Activated naive CD4-positive, alpha-beta T cell (primary cell): ENCODE measurements at places on chromosomes 16 and 17.

DNA sequence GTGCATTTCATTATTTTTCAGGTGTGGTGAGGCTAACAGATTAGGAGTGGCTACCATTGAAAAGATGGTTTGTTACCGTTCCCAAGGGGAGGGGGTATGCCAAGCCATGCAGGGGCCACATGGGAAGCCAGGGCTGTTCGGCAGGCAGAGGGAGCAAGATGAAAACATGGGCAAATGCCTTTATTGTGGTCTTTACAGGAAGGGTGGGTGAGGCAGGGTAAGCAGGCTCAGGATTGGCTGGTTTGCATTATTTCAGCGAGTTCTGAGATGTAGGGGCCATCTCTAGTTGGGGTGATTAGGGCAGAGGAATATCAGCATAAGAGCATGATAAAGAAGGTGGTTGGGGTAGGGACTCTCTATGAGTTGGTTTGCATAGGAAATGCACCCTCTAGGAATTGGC lies 117.6 kb downstream of the CCT6B start:
- no peak for DNase-seq

DNA sequence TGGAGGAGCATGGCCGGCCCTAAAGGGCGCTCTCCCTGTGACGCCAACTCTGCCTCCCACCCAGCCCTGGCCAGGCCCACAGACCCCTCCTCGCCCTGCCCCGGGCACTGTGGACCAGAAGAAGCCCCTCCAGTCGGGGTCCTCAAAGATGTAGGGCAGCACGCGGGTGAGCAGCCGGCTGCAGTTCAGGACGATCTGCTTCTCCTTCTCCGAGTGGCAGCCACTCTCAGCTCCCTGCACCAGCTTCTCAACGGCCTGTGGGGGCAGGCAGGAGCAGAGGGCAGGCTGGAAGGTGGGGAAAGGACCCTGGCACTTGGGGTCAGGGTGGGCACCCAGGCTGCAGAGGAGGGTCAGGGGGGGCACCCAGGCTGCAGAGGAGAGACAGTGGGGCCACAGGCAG lies 8.9 kb downstream of the HID1 start:
- no peak for DNase-seq

GRCh38 chr17:4159761-4160160 lies 16.8 kb downstream of the CYB5D2 start:
- DNase-seq = no peak

GRCh38 chr17:51132964-51133319 lies 12.3 kb upstream of the SPAG9 start:
- no peak for DNase-seq

- peak; percentile 9 for DNase-seq
These were observed at the start of gene ZNF768 for GRCh38 chr16:30526137-30526822. Gene ZNF768, minus strand, starts transcription at chr16:30526566. Its CDS starts 153 bp downstream, at chr16:30526413.

DNA sequence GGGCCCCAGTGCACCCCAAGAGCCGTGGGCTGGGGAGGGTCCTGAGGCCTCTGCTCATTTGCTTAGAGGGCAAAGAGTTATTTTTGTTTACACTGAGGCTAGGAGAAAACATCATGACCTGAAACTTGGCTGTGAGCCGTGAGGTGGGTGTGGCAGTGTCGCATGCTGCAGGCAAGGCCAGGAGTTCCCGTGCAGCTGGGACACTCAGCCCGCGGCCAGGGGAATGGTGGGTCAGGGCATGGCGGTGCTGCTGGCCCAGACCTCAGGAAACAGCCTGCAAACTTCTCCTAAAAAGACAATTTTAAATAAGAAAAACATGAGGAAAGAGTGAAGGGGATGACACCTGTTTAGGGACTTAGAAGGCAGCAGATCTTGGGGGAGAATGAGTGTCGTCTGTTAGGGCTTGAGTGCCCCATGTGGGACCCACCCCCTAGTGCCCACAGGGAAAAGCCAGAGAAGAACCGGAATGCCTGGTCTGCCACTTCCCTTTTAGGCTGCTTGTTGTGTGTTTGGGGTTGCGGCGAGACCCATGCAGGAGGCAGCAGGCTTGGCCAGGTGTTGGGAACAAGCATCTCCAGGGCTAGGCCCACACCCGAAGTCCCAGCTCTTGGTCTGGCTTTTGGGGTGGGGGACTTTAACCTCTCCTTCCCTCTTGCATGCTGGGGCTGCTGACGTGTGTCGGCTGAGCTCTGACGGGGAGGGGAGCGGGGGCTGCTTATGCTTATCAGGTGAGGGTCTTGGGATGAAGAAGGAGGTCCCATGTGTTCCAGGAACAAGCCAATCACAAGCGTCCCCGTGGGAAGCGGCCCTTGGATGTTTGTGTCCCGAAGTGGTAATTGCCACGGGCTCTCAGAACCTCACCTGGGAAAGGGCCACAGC lies 80.9 kb upstream of the GNG13 start:
- no peak for DNase-seq

GRCh38 chr17:38982858-38983746 lies 15.9 kb upstream of the FBXO47 start:
- DNase-seq = no peak

DNA sequence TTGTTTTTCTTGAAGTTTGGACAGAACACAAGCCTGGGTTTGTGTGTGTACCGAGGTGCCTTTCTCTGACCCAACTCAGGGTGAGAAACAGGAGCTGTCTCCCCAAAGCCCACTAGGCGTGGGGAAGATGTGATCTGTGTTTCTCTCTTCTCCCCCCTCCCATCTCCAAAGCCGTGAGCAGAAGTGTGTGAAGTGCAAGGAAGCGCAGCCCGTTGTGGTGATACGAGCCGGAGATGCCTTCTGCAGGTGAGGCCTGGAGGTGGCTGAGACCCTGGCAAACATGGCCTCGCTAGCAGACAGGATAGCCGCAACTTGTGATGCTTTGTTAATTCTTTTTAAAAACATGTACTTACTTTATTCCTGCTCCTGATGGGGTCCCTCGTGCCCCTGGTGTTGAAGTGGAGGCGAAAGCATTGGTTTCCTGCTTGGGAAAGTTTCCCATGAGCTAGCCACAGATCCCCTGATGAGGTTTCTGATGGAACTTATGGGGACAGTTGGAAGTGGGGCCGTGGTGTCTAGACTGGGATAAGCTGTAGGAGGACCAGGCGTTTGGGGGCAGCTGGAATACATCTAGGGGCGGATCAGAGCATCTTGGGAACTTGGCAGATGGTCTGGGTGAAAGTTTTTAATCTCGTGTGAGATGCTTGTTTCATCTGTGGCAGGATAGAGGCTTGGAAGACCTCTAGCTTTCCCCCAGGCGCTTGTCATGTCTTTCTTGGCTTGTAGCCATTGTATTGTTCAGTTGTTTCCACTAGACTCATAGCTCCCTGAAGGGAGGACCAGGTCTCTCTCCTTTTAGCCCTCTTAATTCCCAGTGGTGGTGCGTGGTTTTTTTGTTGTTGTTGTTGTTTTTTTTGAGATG lies 893 bp downstream of the CTU2 start:
- no peak for DNase-seq

- no peak for DNase-seq
These were observed 2.4 kb downstream of the CACNB1 start for GRCh38 chr17:39194985-39195524.

DNA sequence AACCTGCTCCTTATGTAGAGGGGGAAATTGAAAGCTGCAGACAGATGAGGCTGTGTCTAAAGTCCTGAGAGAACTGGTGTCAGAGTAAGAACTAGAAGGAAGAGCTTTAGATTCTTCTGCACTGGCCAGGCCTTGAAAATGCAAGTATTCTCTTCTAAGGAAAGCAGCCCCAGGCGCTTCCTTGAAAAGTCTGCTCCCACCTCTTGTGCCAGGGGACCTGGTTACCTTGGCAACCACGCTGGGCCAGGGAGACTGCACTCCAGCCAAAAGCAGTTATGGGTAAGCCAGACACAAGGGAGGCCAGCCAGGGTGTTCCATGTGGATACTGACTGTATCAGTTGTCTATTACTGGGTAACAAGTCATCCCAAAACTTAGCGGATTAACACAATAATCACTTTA lies 228.6 kb upstream of the SDK2 start:
- DNase-seq = no peak

DNA sequence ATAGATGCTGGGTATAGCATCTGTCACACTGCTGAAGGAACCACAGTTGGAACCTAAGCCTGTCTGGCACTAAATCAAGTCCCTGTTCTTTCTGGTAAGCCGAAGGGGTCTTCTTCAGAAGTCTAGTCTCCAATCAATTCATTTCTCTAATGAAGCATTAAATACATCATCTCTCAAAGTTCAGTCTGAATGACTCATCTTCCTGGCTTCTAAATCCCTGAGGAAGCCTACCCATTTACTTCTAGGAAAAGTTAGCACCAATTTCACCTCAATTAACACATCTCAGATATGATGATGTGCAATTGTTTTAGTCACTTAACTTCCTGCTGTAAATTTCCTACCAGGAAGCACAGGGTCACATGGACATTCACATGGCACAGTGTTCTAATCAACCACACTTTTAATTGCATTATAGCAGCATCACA lies 49.9 kb downstream of the TEX14 start:
- no peak for DNase-seq

DNA sequence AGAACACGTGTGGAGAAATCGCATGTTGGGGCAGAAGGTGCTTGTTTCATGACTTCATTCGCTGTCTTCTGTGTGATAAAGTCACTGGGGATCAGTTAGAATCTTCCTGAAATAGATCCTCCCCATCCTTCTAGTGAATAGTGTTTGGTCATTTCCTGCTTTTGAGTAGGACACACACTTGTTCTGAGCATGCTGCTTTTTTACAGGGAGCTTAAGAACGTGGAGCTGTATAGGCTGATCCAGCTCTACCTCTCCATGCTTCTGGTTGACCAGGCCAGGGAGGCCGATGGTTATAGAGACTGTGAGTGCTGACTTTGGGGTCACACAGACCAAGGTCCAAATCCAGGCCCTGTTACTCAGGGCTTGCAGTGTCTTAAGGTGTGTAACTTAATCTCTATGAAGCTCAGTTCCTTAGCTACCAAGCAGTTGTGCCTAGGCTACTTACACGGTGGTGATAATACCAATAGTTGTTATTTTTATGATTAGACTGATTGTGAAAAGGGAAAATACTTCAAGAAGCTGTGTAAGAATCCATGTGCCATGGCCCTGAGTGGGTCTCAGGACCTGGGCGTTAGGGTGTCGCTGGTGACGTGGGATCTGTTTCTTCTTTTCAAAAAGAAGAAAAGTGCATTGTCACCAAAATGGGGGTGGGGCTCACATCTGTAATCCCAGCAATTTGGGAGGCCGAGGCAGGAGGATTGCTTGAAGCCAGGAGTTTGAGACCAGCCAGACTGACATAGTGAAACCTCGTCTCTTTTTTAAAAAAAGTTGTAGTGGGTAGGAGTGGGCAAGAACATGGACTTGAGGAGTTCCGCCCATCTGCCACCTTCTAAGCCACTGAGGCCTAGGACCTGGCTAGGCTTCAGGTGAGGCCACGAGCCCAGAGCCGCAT lies 64.1 kb upstream of the LGALS9 start:
- no peak for DNase-seq

GRCh38 chr17:13583996-13584700 lies 17.6 kb downstream of the HS3ST3A1 start:
- no peak for DNase-seq

- DNase-seq = no peak
These were observed 41.4 kb upstream of the BHLHA9 start for GRCh38 chr17:1228781-1229348.

- DNase-seq = no peak
These were observed 14.7 kb upstream of the RPTOR start for GRCh38 chr17:80529904-80530292.

- DNase-seq = no peak
These were observed 5.1 kb downstream of the CYB5D1 start for GRCh38 chr17:7862692-7863437.

DNA sequence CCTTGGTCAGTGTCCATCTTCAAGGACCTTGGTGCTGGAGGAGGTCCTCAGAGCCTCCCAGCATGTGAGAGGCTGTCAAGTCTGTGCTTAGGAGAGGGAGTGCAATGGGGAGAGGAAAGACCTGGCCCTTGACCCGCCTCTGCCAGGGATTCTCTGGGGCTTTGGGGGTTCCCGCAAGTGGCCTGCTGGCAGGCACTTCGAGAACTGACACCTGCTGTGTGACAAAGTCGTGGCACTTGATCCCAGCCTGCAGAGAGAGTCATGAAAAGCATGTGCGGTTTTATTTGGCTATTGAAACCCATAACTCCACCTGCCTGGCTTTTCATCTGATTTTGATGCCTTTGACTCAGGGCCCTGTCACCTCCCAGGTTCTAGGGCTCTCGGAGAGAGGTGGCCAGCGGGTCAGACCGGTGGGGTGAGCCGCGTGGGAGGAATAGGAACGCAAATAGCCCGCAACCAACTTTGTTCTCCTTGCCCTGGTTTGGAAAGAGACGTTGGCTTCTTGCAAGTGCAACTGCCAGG lies 42.8 kb upstream of the GSE1 start:
- DNase-seq = no peak

GRCh38 chr17:301681-302299 lies 50.8 kb downstream of the RPH3AL start:
- DNase-seq = no peak

DNA sequence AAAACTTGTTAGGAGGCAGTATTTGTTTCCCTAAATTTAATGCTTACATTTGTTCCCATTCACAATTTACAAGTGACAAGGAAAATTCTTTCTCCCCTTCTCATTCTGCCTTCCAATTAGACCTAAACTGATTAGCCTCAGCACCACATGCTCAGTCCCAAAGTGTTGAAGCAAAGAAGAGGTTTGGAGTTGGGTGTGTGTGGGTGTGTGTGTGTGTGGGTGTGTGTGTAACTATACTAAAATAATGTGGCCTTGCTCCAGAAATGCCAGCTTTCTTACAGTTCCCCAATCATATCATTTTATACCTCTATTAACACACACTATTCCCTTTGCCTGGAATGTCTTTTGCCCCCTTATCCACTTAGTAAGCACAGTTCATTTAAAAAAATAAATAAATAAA lies 6.9 kb upstream of the UTP6 start:
- DNase-seq = no peak

DNA sequence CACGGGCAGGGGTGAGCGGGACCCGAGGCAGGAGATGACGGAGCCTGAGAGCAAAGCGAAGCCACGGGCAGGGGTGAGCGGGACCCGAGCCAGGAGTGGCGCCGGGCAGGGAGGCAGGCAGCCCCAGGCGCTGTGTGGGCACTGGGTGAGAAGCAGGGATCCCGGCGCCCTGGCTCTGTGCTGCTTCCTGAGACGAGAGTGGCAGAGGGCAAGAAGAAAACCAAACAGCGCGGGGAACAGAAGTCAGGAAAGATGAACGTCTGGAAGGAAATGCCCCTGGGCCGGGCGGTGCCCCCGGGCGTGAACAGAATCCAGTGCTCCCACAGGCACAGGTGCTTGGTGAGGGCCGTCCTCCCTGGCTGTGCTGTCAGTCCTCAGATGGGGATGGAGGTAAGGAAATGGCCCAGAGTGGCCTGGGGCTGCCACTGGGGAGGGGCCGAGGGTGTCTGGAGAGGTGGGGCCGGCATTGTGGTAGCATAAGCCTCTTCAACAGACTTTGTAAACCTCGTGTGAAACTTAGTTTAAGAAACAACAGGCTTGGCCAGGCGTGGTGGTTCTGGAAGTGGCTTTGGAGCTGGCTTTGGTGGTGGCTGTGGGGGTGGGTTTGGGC lies 9.8 kb downstream of the ASPSCR1 start:
- DNase-seq = no peak

DNA sequence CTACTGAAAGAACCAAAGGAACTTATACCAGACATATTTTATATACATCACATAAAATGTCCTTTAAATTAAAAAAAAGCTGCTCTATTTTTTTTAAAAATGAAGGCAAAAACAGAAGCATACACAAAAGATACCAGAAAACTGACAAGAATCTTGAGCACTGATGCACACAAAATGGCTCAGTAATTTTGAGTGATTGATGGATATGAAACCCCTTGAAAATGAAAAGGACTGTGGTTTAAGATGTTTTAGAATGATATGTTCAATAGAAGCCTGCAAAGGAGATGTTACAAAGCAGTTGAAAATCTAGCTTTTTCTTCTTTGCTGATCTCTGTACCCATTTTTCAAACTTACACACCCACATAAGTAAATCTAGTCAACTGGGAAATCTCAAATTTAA lies 2.7 kb downstream of the C16orf87 start:
- no peak for DNase-seq
